NCI-H2029 (cell line): ENCODE measurements at places on chromosomes 2 and 18.

GRCh38 chr2:47083886-47084687 is 71.0 kb downstream of the STPG4 start:
- no peak for DNase-seq

DNA sequence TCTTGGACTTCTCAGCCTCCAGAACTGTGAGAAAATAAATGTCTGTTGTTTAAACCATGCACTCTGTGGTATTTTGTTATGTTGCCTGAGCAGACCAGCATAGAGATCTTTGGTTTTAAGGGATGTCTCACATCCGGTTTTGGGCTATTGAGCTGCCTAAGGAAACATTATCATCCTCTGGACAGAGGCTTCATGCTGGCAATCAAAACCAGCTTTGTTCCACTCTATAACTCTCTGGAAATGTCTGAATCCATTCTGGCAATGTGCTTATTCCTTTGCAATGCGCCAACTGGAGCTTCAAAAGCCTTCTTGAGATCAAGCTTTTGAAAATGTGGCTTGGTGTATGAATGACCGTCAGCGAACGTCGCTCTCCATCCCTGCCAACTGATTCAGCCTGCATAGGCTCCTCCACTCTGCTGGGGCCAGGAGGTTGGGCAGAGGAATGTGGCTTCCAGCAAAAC is 183.6 kb upstream of the MGAT5 start:
- no peak for DNase-seq

- no peak for DNase-seq
These were observed 111.1 kb downstream of the ACOXL start for GRCh38 chr2:110843496-110843895.

- DNase-seq: no peak
These were observed 198.7 kb upstream of the MEIS1 start for GRCh38 chr2:66236067-66236685.

DNA sequence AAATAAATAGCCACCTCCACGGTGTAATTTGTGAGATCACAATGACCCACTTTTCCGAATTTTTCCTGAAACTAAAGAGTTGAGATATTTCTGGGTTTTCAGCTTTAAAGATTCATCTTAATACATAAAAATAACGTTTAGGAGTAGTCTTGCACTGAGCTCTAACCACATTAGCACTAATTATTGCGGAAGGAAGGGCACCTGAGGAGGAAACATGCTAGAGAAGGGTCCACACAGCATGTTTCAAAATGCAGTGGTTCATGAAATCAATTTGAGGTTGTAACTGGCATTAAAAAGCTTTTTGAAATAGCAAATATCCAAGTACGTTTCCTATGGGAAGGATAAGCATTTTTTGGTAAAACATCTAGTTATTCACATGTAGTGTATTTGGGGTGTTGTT is 8.4 kb downstream of the INPP4A start:
- no peak for DNase-seq

GRCh38 chr18:45139478-45139877 is 458.8 kb downstream of the SETBP1 start:
- no peak for DNase-seq

DNA sequence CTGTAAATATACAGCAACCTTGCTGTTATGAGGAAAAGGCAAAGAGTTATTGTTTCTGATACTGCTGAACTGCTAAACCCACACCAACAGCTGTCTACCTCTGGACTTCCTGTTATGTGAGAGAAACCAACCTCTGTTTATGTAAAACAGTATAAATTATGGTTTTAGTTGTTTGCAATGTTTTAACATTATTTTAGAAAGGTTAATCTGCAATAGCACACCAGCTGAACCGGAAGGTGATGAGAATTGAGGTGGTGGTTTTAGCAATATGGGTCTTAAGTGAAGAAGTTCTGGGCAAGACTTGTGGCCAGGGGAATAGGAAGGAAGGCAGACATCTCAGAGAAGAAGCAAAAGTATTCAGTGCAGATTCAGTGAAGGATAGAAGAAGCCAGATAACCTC is 237.8 kb downstream of the PLCL1 start:
- DNase-seq: no peak

GRCh38 chr18:78974115-78974761 is 5.4 kb upstream of the SALL3 start:
- DNase-seq: no peak

- no peak for DNase-seq
These were observed 173.4 kb upstream of the TRIB2 start for GRCh38 chr2:12543076-12543977.

GRCh38 chr2:235670974-235671787 is 177.3 kb downstream of the AGAP1 start:
- no peak for DNase-seq

GRCh38 chr2:402206-402605 is 114.3 kb upstream of the ALKAL2 start:
- no peak for DNase-seq

DNA sequence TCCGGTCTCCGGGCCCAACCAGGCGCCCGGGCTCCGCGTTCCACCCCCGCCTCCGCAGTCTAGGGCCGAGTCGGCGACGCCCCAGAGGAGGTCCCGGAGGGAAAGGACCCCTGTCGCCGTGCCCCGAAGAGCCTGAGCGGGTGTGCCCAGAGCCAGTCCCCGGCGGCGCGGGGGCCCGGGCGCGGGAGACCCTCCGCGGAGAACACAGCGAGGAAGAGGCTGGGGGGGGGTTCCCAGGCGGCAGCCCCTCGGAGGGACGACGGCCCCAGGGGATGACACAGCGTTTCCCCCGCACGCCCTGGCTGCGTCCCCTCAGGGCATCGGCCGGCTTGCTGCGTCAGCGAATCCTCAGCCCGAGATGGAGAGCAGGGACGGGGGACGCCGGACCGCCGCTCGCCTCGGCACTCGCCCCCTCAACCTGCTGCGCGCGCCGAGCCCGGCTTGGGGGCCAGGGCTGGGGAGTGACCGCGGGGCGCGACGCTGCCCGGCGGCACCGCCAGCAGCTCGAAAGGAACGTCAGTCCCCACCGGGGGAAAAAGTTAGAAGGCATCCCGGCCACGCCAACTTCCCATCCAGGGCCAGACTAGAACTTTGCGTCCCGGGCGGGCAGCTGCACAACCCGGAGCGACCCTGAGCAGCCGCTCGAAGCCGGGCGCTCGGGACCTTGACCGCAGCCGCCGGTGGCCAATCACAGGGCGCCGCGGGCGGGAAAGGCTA is 711 bp downstream of the SFXN5 start:
- no peak for DNase-seq

DNA sequence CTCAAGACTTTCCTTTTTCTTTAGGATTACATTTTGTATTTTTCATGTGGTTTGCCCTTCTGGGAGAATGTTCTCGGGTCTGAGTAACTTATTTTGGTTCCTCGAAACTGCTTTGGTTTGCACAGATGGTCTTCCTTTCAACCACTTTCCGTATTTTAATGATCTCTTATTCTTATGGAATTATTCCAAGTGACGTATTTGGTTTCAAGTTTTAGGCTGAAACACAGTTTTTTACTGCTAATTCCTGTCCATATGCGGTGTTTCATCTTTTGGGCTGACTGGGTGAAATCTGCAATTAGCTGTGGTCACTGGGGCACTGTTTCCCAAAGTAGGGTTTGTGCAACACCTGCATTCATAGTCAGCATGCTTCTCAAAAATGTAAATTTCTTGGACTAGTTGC is 122.7 kb downstream of the CAPN13 start:
- no peak for DNase-seq

- no peak for DNase-seq
These were observed 124.1 kb downstream of the ANKRD30BL start for GRCh38 chr2:132037527-132038178.

DNA sequence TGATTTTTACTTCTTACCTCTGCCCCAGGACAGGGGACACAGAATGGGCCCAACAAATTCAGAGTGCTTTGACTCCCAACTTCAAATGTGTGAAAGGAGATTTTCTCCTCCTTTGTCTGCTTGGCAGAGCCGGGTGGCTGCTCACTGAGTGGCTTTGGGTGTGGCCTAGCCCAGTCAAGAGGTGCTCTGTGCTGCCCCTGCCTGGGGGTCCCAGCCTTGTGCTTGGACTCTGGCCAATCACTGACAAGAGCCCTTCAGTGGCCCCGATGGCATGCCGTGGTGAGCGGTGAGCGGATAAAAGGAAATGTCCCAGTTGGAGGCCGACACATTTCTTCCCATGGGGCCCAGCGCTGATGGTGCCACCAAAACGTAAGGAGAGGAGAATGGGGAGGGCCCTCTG is 259.2 kb downstream of the CELF4 start:
- DNase-seq: no peak

GRCh38 chr2:88090446-88091283 is 23.0 kb downstream of the SMYD1 start:
- DNase-seq: no peak

- no peak for DNase-seq
These were observed 200.0 kb upstream of the NCKAP5 start for GRCh38 chr2:133768256-133768655.

DNA sequence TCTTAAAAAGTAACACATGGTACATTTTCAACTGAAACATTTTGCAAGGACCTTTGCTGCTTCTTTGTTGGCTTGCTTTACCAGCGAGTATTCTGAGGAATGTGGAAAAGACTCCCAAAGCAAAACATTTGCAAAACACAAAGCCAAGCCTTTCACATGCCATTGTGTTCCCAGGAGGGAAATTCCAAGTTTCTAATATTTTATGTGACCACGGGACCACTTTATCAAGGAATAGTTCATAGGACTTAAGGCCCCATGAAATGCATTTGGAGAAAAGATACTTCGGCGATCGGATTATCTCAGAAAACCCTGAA is 26.2 kb downstream of the CYP27C1 start:
- no peak for DNase-seq

- DNase-seq: no peak
These were observed 83.4 kb upstream of the CYP20A1 start for GRCh38 chr2:203155406-203155805.

DNA sequence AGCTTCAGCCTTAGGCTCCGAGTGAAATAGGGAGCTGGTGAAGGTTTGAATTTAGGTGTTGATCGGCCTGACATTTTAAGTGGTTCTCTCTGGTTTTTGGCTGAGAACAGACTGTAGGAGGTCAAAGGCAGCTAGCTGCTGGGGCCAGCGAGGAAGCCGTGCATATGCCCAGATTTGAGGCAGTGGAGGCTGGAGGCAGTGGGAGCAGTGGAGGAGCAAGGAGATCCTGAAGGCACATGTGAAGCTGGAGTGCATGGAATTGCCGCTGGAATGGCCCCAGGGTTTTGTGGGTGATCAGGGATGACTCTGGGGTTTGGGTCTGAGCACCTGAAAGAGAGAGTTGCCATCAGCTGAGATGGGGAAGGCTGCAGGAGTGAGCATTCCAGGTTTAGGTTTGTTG is 25.1 kb downstream of the STEAP3 start:
- DNase-seq: no peak

GRCh38 chr2:62658891-62659290 is 46.6 kb upstream of the EHBP1 start:
- DNase-seq: no peak
